ENCODE measurements at places on chromosomes 13 and 19.

GRCh38 chr13:34044660-34045080 is 226.7 kb downstream of the RFC3 start:
- DNase-seq = no peak

DNA sequence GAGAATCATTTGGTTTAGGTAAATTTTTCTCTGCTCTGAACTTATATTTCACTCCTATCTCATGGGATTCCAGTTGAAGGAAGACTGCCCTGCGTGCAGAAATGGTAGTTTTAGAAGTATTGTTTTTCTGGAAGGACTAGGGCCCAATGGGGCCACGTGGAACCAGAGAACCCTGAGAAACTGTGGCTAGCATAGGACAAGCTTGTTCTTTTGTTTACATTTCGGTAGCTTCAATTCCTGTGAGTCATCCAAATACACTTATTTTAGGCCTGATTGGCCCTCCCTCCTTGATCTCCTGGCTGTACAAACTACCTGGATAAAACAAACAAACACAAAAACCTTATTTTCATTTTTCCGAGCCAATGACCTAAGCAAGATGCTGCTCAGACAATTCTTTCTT is 124.0 kb downstream of the ITGBL1 start:
- DNase-seq = no peak

DNA sequence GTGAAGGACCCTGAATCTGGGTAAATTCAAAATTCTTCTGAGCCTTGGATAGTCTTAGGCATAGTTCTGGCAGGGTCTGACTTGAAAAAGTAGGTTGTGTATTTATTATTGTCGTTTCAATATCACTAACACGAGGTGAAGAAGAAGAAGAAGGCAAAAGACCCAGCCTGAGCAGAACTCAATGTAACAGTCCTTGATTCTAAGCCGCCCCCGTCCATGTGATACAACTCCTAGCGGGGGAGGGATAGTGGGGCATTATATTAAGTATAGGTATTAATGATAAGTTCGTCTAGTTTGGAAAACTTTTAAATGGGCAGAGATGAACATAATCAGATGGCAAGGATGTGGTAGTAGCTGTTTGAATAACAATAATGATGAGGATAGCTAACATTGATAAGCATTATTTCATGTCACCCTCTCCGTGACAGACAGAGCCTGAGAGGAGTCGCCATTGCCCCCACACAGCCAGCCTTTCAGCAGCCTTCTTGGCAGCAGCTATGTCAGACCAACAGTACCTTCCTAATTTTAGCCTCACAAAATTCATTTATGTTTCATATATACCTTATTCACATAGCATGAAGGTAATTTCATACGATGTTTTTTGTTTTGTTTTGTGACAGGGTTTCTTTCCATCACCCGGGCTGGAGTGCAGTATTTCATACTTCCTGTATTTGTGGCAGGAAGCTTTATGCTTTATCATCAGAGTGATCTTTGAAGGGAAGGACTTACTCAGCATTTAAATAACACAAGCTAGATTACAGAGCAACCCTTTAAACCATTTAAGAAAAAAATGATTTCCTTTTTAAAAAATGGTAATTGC is 64.4 kb upstream of the NPAS1 start:
- DNase-seq = peak; percentile 4

GRCh38 chr13:86569119-86569518 is 769.9 kb upstream of the SLITRK6 start:
- no peak for DNase-seq

DNA sequence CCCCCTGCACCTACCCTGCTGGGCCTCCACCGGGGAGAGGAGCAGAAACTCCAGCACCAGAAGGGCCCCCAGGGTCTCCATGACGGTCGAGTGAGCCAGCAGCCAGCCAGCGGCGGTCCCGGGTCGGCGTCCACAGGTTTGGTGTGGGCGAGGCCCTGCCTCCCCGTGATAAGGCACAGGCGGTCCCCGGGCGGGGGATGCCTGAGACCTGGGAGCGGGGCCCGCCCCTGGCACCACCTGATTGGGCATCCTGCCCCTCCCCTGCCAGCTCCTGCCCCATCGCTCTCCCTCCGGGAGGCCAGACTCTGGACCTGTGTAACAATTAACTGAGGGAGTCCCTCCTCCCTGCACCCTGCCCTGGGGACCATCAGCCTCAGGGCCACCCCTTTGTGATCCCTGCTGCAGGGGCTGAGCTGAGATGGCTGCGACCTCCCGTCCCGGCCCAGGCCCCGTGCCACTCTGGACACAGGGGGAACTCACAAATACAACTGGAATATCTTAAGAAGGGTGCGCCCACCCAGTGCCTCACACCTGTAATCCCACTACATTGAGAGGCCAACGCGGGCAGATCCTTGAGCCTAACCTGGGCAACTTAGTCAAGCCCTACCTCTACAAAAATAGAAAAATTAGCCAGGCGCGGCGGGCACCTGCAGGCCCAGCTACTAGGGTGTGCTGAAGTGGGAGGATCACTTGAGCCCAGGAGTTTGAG is at the start of gene SMIM24:
TSS of gene SMIM24 (minus strand) at position 143 of the 709 bp plus-strand sequence. CDS start at position 81, 62 bp downstream.
- no peak for DNase-seq

- DNase-seq = no peak
These were observed 7.5 kb downstream of the ARL11 start for GRCh38 chr13:49635599-49636433.

DNA sequence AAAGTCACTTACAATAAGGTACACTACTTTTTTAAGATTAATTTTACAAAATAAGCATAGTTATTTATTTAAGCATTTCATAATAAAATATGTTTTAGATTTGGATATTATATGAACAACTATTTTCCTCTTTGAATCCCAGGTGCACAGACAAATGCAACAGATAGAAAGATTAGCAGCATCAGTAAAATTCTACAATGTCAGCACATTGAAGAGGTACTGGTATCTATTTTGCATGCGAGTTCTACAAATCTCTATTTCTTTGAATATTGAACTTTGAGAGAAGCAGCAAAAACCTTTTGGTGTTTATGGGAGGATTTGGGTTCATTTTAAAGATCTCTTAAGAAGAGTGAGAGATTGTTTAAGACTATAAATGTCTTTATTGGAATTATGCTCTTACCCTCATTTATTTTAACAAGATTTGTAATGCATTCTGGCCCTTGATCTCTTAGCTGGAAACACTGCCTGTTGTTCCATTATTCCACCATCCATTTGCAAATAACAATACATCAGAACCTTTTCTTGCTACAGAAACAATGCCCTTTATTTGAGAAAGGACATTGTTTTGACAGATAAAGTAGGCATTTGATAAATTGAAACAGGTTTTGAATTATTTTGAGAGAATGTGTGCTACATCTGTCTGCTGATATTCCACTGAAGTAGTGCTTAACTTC is 558.8 kb upstream of the KLHL1 start:
- DNase-seq = no peak

GRCh38 chr19:17158584-17158983 is 56.6 kb upstream of the USE1 start:
- no peak for DNase-seq
